ENCODE measurements at places on chromosomes 3 and 15.

GRCh38 chr3:111229301-111229700 lies 157.7 kb downstream of the NECTIN3 start:
- DNase-seq: no peak

DNA sequence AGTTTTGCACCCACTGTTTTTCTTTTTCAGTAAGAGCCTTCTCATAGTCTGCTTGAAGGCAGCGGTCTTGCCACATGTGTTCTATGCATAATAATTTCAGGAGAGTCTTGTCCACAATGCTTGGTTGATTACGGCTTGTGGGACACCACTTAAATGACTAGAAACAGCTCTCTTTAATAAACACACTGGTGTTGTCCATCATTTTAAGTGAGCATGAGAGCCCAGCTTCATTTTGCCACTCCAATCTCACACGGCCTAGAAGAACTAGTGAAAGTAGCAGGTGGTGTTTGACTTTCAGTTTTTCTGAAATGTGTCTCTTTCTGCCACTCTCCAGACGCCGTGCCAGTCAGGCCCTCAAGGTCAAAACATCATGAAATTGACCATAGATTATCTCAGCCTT lies 292.1 kb downstream of the LPP start:
- DNase-seq: no peak

- peak; percentile 40 for DNase-seq
Observed at GRCh38 chr15:89119489-89120478, 31.5 kb downstream of the ABHD2 start.

DNA sequence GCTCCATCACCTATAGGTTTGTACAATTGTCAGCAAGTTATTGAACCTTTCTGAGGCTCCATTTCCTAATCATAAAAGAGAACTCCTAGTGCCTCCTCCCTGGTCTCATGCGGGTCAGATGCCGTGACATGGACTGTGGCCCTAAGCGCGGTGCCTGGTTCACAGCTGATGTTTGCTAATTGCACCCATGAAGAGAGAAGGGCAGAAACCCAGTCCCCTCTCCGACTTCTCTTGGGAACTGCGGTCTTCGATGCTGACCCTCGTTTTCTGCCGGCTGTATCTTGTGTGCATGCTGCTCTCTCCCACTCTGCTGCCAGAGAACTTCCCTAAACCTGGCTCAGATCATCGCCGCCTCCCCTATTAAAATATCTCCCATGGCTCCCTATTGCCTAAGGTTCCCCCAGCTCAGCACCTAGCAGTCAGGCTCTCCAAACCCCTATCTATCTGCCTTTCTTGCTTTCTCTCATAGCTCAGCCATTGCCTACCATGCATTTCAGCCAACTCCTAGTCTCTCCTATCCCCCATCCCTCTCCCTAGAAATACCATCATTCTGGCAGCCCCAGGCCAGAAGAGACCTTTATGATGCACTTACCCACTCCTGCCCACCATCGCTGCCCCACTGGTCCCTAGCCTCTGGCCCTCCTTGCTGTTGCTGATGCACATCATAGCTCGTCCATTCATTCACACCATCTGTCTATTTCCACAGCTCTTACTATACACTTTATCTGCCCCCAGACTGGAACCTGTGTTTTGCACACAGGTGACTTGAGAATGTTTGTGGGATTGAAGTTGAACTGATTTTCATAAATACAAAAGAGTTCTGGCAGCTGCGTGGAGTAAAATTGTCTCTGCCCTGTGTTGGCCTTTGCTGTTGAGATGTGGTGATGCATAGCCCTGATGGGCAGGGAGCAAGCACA lies 6.6 kb downstream of the ISG20 start:
- no peak for DNase-seq

DNA sequence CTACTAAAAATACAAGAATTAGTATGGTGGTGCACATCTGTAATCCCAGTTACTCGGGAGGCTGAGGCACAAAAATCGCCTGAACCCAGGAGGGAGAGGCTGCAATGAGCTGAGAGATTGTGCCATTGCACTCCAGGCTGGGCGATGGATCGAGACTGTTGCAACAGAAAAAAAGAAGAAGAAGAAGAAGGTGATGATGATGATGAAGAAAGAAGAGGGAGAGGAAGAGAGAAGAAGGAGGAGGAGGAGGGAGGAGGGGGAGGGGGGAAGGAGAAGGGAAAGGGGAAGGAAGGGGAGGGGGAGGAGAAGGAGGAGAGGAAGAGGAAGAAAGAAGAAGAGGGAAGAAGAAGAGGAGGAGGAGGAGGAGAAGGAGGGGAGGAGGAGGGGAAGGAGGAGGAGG lies 33.2 kb upstream of the ZNF710 start:
- no peak for DNase-seq

DNA sequence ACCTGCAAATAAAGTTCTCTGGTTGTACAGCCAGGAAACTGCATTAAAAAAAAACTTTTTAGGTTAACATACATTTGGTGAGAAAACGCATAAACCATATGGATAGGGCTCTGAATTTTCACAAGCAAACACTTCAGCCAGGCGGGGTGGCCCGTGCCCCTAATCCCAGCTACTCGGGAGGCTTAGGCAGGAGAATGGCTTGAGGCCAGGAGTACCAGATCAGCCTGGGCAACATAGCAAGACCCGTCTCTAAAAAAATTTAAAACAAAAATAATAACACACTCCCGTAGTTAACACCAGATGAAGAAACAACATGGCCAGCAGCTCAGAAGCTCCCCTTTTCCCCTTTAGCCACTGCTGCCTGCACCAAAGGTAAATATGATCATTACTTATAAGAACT lies 3.2 kb upstream of the RPL14 start:
- no peak for DNase-seq

DNA sequence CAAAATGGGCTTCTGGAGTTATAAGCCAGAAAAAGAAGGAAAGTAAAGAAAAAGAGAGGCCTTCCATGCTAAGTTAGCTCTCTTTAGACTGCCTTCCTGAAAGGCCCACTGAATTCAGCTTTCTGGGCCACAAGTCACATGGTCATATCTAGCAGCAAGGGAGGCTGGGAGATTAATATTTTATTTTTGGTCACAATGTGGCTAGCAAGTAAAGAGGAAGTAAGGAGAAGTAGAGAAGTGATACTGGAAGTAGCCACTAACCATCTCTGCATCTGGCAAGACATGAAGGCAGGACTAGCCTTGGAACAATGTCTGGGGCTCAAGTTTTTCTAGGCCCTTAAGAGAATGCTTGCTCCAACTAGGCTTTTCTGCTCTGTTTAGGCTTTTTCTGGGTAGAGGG lies 81.8 kb upstream of the UBE2E1 start:
- no peak for DNase-seq

DNA sequence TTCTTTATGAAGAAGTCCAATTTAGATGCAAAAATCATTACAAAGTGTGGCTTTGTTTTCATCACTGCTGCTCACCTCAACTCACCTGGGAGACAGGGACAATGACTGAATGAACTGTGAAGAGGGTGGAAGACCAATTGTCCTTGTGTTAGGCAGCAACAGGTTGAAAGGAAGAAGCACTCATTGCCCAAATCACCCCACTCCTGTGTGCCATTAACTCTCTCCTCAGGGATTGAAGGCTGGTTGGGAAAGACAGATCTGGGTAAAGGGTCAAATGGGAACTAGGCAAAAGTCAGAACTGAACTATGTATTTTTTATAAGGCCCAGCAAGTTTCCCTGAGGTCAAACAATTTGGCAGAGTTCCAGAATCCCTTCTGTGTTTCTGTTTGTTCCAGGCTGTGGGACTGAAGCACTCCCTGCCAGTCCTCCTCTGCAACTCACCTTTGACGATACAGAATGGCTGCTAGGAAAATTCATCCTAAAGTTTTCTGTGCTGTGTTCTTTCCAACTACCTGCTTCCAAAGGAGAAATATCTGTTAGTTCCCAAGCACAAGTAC lies 68.6 kb upstream of the CCDC39 start:
- no peak for DNase-seq

DNA sequence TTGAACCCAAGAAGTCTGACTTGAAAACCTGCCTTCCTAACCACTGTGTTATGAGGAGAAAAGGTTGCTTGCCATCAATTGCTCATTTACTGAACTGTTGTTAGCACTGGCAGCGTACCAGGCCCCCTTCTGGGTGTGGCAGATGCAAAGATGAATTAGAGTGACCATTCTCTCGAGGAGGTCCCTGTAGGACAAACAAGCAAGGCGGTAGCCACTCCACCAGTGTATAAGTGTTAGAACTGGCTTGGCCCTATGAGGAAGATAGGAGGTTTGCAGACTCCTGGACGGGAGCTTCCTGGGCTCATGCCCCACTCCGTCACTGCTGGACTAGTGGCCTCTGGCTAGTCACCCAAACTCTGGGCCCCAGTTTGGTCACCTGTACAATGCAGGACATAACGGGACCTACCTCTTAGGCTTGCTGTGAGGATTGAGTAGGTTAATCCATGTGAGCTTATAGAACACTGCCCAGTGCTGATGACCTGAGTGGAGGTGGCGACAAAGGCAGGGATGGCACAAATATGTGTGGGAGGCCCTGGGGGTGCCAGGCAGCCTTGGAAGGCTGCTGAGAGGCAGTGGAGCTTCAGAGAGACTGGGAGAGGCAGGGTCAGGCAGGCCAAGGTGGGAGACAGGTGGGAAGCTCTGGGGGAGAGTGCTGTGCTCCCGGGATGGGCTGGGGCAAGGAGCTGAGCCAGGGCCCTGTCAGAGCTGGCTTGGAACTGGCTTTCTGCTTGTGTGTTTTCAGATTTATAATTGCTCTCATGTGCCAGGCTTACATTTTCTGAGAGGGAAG lies 145.9 kb downstream of the DNAJB8 start:
- no peak for DNase-seq

DNA sequence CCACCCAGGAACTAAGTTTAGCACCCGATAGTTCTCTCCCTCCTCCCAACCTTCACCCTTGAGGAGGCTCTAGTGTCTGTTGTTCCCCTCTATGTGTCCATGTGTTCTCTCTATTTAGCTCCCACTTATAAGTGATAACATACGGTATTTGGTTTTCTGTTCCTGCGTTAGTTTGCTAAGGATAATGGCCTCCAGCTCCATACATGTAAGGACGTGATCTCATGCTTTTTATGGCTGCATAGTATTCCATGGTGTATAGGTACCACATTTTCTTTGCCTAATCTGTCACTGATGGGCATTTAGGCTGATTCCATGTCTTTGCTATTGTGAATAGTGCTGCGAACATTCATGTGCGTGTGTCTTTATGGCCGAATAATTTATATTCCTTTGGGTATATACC lies 66.9 kb upstream of the TRA2B start:
- no peak for DNase-seq

DNA sequence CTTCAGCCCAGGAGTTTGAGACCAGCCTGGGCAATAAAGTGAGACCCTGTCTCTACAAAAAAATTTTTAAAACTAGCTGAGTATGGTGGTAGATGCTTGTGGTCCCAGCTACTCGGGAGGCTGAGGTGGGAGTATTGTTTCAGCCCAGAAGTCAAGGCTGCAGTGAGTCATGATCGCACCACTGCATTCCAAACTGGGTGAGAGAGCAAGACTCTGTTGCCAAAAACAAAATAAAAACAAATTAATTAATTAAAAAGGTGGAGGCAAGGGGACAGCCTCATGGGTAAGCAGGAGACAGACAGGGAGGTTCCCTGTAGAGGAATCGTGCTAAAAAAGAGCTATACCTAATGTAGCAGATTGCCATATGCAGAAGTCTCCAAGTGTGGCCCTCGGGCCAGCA lies 12.6 kb downstream of the HAPLN3 start:
- DNase-seq: peak; percentile 42

DNA sequence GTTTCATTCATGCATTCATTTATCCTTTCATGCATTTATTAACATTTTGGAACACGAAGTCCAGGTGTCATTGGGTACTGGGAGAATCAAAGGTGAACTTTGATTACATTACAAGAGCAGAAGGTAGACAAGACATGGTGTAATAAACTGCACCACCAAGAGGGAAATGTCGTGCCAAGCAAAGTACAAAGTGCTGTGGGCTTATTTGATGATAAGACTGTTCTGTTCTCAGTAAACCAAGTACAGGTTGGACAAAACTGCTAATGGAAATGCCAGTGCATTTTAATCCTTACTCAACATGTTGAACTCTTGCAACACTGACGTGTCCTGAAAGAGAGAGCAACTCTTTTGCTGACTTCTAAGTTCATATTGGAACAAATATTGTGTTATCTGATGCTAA lies 69.4 kb downstream of the MME start:
- DNase-seq: no peak

DNA sequence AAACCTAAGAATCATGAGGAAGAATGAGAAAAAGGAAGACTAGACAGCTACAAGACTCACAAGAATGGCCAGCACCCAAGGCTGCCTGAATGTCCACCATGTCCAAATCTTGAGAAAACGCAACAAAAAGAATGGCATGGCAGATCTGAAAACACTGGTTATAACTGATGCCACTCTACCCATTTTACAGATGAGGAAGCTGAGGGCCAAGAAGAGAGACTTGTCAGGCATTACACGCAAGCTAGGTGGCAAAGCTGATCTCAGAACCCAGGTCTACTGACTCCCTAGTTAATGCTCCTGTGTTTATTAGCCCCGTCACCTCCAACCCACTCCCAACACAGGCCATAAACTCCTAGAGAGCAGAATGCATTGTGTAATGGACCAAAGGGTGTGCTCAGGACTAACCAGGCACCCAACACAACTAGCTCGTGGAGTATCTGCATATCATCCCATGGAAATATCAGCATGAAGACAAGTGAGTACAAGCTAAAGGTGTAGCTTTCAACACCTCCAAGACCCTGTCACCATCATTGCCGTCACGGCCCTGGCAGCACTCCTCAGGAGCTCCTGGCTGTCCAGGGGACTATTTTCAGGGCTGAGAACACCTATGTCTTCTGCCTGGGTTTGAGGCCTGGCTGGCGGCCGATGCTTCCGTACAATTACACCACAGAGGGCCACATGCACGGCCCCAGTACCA lies 111.7 kb downstream of the XXYLT1 start:
- DNase-seq: no peak

- DNase-seq: no peak
Observed at GRCh38 chr3:132433121-132433520, 15.8 kb downstream of the DNAJC13 start.

DNA sequence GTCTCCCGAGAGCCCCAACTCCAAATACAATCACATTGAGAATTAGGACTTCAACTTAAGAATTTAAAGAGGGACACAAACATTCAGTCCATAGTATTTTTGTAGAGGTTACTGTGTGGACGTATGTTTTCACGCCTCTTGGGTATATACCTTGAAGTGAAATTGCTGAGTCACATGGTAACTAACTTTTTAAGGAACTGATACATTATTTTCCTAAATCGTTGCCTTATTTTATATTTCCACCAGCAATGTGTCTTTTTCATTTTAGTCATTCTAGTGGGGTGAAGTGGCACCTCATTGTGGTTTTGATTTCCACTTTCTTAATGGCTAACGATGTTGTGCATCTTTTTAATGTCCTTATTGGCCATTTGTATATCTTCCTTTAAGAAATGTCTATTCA lies 11.8 kb downstream of the PARP15 start:
- no peak for DNase-seq
